ENCODE measurements at places on chromosomes 12 and 14.

DNA sequence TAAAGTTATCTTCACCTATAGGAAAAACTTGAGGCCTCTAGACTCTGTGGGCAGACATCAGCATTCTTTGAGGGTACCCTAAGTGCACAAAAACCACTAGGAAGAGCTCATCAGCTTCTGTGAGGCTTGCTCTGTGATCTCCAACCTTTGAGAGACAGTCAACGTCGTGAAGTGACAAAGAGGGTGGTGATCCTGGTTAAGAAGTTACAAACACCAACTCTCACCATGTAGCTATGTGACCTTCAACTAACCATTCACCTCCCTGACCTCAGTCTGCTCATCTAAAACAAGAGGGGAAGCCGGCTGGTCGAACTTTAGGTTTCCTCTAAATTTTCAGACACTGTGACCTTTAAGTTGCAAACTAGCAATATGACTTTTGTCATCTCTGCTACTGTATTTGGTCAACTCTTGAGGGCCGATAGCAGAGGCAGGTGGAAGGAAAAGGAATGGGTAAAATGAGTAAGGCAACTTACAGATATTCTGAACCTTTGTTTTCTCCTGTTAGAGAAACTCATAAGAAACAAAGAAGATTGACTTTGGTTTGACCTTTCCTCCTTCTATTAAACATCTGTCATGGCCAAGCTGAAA is 103.2 kb upstream of the PARP11 start:
- DNase-seq, result no peak

DNA sequence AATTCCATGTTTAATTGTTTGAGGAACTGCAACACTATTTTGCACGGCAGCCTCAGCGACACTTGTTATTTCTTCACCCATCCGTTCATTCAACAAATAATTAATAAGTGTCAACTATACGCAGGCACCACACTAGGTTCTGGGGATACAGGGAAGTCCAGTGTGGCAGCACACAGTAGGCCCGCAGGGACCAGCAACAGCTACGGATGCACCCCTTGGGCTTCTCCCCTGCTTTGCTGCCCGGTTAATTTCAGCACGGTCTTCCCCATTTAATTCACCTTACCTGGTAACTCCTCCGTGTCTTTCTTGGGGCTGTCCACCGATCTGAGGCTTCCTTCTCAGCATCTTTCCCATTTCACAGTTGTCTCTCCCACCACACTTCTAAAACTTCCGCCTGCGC is 48.3 kb downstream of the ZFP36L1 start:
- no peak for DNase-seq

DNA sequence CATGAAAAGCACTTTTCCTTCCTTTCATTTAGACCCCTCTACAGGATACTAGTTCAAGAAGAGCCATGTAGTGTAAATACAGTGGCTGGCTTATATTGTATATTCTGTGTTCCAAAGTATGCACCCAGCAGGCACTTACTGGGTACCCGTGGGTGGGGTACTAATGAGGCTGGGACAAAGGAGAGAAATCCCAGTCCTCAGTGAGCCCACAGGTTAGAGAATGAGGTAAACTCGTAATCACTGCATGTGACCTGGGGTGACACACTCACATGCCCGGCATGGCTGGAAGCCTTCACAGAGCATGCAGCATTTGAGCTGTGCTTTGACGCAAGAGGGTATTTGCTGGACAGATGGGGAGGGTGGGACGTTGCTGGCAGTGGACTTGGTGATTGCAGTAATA is 17.1 kb downstream of the SLC24A4 start:
- no peak for DNase-seq

GRCh38 chr12:74752215-74752614 is 214.6 kb downstream of the ATXN7L3B start:
- no peak for DNase-seq

- DNase-seq, result no peak
These were observed 359.5 kb downstream of the VRK1 start for GRCh38 chr14:97156705-97157104.

DNA sequence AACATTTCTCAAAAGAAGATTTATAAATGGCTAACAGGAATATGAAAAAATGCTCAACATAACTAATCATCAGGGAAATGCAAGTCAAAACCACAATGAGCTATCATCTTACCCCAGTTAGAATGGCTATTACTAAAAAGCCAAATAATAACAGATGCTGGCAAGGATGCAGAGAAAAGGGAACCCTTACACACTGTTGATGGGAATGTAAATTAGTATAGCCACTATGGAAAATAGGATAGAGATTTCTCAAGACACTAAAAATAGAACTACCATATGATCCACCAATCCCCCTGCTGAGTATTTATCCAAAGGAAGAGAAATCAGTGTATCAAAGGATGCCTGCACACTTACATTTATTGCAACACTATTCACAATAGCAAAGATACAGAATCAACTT is 58.3 kb downstream of the GUCY2C start:
- DNase-seq, result no peak

DNA sequence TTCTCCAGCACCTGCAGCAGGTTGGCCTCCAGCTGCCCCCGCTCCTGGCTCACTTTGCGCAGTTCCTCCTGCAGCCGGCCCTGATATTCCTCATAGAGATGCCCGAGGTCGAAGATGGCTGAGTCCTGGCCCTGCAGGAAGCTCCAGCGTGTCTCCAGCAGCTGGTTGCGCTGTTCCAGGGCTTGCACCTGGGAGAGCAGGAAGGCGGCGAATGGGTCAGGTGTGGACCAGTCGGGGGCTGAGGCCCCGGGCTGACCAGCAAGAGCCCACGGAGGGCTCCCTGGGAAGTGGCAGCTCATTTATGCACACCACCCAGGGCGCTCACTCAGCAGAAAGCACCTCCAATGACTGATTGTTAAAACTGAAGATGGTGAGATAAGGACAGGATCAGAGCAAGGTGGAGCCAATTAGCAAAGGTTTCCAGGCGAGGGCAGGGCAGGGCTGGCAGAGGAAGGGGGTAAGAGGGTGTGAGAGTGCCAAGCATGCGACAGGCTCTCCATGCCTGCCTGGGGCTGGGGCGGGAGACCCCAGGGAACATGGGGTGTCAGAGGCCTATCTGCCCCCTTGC is 6.3 kb downstream of the KRT80 start:
- no peak for DNase-seq

- no peak for DNase-seq
These were observed 10.3 kb upstream of the SLCO1B3 start for GRCh38 chr12:20800160-20800559.

DNA sequence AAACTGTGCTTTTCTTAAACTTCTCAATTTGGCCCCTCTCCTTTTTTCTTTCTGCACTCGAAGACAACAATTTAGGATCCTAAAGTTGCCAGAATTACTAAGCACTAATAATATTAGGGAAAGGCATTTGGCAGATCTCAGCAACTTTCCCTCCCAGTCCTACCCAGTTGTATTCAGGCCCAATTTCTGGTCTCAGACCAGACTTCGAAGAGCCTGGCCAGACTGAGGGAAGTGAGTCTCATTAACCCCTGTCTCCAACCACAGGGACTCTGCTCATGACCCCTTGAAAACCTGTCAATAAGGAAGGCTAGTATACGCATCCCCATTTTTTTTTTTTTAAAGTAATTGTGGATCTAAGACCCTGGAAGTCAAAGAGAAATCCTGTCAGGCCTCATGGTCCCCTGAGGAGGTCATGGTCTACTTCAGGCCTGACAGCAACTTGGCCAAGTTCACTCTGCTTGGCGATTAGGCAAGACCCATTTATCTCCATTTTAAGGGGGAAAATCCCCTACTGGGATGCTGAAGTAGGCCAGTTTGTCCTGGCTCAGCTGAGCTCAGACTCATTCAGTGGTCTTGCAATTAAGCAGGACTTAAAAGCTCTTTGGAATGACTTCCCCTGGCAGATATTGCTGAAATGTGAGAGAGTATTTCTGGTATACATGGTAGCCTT is 521.0 kb downstream of the FUT8 start:
- no peak for DNase-seq

DNA sequence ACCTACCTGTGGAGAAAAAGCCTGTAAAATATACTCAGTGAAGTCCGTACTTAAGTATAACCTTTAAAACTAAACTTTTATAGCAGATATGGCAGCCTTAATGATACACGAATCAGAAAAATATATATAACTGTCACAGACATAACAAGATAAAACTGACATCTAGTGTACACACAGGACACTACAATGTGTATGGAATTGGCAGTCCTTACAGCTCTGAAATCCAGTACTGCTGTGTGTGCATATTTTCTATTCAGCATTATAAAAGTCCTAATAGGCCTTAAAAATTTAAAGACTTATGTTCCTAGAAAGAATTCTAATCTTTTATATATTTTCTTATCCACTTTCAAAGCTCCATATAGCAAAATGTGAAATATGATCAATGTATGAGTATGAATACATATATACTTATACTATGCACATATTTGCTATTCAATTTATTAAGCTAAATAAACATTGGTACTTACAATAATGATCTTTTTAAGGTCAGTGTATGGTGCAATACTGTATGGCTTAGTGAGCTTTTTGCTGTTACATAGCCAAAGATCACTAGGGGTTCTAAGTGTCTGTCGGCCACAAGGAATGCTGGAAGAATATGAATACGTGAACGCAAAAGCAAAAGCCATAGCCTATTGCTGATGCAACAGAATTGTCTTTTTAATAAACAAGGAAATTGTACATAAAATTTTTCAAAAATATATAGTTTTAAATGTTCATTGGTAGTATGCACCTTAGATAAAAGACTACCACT is 69.2 kb downstream of the C2CD5 start:
- DNase-seq, result no peak

- no peak for DNase-seq
These were observed 380.0 kb downstream of the DIO2 start for GRCh38 chr14:79831195-79831892.

GRCh38 chr14:57576498-57576897 is 82.8 kb upstream of the CCDC198 start:
- no peak for DNase-seq

DNA sequence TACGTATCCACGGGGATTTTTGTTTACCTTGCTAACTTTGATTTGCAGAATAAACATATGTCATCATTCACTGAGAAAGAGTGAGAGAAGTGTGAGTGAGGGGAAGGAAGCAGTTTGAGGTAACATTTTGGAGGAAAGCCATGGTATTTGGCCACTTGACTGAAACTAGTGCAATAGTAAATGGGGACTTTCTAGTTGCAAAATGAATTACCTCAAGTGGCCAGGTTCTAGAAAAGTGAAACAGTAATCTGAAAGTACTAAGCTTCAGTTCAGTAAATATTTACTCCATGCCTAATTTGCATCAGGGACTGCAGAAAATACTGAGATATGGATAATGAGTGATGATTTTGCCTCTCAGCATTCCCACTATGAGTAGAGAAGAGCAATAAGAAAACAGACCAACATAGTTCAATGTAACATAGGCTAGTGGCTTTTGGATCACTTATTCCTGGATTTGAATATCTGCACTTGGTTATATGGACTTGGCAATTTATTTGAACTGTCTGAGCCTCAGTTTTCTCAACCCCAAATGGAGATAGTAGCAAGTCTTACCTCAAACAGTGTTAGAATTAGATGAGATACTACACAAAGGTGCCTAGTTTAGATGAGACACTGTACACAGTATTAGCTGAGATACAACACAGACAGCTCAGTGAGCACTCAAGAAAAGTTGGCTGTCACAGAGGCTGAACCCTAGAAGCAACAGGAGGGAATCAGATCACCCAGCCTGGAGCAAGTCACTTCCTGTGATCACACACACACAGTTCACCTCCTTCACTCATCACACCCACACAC is 439.1 kb downstream of the NPAS3 start:
- no peak for DNase-seq

DNA sequence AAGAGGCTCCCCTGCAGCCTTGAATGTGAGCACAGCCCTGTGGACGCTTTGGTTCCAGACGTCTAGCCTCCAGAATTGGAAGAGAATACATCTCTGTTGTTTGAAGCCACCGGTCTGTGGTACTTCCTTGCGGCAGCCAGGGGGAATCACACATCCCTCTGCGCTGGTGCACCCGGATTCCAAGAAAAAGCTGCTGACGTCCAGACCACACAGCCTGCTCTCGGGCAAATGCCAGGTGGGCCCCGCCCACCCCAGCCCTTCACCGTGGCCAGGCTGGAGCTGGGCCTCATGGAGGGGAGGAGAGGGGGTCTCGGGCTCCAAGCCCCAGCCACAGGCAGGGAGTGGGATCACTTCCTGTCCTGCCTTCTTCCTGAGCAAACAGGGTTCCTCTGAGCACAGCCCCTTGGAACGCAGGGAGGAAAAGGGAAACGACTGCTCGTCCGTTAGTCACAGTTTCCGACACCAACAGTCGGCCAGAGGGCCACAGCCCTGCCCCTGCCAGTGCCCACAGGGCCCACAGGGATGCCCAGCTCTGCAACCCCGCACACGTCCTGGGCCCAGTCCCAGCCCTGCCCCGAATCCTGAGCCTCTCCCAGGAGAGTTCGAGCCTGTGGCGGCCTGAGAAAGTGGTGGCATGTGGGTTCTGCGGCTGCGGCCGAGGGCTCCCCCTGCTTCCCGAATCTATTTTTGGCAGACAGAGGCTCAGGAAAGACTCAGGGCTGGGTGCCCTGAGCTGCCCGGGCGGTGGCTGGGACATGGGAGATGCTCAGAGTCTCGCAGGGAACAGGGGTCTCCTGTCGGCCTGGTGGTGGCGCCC is 85.3 kb downstream of the RFLNA start:
- DNase-seq, result no peak

DNA sequence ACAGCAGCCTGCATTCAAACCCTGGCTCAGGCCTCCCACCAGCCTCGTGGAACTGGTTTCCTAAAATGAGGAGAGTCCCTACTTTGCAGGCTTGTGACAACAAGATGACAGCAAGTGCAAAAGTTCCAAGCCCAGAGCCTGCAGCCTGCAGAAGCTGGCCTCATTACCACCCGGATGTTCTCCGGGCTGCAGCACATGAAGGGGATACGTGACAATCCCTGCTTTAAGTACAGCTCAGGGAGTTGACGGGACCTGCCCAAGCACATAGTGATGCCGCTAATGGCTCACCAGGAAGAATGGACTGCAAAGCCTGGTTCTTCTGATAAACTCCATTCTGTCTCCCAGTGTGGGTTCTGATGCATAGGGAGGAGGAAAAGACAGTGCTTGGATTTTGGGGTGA is 15.0 kb downstream of the SSH1 start:
- no peak for DNase-seq

DNA sequence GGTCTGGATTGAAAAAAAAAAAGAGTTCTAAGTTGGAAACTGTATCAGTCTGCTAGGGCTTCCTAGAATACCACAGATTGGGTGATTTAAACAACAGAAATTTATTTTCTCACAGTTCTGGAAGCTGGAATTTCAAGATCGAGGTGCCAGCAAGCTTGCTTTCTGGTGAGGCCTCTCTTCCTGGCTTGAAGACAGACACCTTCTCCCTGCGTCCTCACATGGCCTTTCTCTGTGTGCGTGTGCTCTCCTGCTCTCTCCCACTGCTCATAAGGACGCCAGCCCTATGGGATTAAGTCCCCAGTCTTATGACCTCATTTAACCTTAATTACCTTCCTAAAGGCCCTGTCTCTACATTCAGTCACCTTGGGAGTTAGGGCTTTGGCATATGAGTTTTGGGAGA is 215.5 kb downstream of the PIK3C2G start:
- no peak for DNase-seq

DNA sequence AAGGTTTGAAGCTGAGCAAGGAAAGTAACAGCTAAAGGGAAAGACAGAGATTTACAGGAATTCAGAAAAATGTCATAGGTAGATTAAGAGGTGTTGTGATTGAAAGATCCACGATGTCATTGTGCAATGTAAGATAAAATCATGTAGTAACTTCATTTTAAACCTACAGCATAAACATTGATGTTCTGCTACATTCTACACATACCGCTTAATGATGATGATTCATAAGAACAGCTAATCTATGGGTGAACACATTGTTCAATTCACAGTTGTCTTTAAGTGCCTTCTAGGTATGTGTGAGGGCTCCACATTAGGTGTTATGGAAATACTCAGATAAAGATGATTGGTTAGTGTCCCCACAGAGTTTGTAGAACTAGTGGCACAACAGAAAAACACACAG is 170.9 kb downstream of the GRIP1 start:
- no peak for DNase-seq

Data from stimulated activated CD8-positive, alpha-beta memory T cell treated with anti-CD3 and anti-CD28 coated beads, Interleukin-4, amount 100 ng/mL, for 4 hours (primary cell).